ENCODE measurements at places on chromosomes 2 and 18.

GRCh38 chr2:98821629-98822135 is 90.8 kb upstream of the MGAT4A start:
- DNase-seq = no peak

DNA sequence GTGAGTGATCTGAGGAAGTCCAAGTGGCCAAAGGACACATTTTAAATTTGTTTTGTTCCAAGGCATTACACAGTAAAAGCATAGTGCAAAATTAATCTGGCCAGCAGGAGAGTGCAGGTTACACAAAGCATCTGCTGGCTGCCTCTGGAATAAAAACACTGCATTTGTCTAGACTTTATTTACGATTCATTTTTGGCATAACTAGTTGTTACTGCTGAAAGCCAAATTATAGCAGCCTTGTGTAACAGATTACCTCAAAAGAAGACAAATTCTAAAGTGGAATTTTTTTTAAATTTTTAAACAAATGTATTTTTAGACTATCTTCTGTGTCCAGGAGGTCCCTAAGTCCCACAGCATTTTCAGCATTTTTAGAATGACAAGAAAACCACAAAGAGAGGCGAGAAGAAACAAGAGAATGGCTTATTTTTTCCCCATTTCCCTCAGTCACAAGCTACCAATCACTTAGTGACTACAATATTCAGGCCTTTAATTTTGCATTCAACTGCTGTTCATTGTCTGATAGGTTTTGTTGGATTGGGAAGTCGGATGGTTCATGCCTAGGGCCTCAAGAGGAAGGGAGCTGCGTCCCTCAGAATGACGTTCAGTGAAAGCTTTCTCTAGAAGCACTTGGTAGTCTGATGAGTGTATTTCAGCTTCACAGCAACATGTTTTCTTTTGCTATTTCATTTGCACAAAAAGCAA is 46.0 kb downstream of the TMEFF2 start:
- DNase-seq = no peak

GRCh38 chr2:16746833-16747232 is 81.2 kb upstream of the CYRIA start:
- DNase-seq = no peak

- no peak for DNase-seq
Observed at GRCh38 chr18:3266062-3266608, 4.2 kb downstream of the MYL12B start.

DNA sequence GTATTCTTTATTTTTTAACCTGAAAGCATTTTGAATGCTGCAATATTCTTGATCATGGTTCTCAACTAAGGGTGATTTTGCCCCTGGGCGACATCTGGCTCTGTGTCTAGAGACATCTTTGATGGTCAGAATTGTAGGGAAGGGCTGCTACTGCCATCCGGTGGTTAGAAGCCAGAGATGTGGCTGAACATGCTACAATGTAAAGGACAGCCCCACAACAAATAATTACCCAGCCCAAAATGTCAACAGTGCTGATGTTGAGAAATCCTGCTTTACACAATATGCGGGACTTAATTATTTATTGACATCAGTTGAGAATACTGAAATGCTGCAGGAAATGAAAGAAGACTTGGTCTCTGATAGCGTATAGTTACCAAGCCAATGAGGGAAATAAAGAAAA is 37.5 kb upstream of the SERPINB2 start:
- DNase-seq = peak; percentile 84

- no peak for DNase-seq
Observed at GRCh38 chr2:229726643-229727042, 12.3 kb upstream of the DNER start.

DNA sequence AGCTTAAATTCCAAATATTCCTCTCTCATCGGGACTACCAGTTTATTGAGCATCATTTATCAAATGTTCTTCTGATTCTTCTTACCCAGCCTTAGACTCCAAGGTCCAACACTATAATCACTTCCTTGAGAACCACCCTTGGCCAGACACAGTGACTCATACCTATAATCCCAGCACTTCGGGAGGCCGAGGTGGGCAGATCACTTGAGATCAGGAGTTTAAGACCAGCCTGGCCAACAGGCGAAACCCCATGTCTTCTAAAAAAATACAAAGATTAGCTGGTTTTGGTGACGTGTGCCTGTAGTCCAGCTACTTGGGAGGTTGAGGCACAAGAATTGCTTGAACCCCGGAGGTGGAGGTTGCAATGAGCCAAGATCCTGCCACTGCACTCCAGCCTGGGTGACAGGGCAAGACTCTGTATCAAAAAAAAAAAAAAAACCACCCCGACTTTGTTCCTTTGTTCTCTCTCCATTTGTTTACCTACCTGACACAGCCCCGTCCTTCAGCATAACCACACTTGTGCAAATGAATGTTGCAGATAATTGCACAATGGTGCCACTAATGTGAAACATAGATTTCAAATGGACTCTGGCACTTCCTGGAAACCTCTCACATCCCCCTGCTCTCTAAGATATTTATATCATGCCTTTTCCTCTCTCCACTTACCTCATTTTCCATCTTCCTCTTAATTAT is 38.9 kb upstream of the LPIN2 start:
- no peak for DNase-seq

GRCh38 chr2:133177196-133177595 is 391.1 kb downstream of the NCKAP5 start:
- no peak for DNase-seq

DNA sequence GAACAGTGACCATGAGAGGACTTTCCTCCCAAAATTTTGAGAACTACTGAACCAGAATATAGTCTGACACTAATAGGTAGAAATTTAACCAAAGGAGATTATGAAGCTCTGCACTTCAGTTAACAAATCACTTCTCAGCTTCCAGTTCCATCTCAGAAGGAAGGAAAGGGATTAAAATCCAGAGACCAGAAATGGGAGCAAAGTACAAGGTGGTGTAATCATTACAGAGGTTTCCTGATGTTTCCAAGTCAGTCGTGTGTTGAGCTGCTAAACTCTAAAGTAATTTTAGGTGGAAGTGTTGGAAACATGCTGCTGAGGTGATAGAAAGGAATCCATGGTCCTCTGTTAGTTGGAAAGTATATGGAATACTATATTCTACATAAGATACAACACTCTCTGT is 10.8 kb downstream of the TYMS start:
- no peak for DNase-seq

DNA sequence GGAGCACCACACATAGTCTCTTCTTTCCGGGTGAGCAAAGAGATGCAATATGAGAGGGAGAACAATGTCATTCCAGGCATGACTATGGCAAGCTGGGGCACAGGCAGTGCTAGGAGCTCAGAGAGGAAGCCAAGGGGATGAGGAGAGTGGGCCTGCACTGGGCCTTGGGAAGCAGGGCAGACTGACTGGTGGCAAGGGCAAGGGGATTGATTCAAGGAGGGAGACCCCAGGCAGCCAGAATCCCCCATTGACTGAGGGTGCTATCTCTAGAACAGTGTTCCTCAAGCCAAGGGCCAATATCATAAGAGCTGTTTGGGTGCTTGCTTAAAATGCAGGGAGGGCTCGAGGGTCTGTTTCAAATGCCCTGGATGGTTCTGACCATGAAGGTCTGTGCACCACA is 36.1 kb downstream of the MARCO start:
- DNase-seq = no peak

DNA sequence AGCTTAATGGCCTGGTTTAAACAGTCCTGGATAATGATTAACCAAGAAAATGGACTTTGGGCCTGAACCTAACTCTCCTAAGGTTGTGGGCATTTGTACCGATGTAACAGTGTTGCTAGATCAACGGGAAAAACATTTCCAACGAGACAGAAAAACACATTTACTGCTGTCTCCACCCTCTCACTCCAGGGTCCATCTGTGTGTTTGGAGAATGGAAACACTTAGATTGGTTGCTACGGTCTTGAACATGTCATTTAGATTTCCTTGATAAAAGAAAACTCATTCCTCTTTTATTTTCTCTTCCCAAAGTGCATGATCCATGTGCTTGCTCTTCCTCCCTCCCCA is 88.0 kb downstream of the SOCS6 start:
- DNase-seq = no peak

- DNase-seq = no peak
Observed at GRCh38 chr18:75016025-75016717, 192.8 kb downstream of the PTGR3 start.

- no peak for DNase-seq
Observed at GRCh38 chr2:159926695-159927094, 128.7 kb upstream of the CD302 start.

DNA sequence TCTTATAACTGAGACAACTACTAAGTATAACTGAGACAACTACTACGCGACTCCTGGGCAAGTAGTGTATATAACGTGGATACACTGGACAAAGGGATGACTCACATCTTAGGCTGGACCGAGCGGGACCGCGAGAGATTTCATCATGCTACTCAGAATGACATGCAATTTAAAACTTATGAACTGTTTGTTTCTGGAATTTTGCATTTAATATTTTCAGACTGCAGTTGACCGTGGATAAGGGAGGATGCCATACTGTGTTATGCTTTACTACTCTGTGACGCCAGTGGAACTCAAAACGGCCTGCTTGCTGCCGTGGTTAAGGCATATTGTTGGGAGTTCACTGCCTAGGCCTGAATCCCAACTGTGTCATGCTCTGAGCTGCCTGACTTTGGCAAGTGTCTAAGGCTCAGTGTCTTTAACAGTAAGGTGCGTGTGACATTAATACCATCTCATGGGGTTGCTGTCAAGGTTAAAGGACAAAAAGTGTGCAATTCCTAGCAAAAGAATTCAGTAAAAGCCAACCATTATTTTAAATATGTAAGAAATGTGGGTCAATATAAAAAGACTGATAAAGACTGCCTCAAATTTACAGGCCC is 64.6 kb downstream of the BMP10 start:
- no peak for DNase-seq

DNA sequence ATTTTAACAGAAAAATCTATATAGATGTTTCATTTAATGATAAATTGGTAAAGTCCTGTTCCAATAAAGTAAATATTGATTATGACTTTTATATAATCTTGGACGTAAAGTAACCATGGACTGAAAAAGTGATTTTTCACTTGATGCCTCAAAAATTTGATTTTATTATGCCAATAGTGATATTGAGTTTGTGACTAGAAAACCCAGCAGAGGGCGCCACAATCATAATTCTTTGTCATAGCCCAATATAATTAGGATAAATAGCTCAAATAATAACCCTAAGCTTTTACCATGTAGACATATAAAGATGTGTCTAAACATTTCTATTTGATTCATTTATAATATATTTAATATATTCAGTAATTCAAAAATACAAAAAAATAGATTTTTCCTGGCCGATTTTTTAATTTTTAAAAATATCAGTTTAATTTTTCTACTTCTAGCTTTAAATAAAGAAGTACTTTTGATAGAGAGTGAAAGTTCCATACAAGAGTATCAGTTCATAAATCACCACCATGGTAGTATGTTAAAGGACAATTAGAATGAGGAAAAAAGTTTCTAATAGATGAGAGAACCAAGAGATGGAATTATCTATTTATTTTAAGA is 30.7 kb downstream of the CAMKMT start:
- DNase-seq = peak; percentile 62

DNA sequence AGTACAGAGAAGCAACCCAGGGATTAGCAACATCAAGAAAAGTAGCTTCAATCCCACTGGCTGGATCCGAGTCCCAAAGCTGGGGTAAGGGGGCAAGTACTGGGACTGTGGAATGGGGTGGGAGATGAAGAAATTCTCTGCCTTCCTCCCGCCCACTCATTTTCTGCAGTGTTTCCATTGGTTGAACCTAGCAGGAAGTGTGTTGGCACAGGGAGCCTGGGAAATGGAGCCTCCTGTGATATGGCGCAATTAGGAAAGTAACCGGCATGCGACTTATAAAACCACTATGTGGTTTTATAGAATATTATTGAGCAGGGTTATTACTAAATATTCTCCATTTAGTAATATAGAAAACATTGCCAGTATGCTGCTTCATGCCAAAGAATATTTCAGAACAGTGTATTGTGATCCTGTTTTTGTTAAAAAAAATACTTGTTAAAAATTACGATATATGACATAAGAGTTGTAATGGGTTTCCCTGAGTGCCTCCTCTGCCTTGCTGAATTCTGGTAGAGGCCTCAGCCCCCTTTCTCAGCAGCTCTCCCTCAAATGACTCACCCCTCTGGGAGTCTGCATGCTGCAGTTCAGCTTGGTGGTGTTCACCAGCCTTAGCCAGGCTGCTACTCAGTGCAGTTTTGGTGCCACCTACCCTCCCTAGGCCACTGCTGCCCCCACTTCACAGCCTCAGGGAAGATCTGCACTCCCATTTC is 60.5 kb downstream of the HK2 start:
- no peak for DNase-seq

DNA sequence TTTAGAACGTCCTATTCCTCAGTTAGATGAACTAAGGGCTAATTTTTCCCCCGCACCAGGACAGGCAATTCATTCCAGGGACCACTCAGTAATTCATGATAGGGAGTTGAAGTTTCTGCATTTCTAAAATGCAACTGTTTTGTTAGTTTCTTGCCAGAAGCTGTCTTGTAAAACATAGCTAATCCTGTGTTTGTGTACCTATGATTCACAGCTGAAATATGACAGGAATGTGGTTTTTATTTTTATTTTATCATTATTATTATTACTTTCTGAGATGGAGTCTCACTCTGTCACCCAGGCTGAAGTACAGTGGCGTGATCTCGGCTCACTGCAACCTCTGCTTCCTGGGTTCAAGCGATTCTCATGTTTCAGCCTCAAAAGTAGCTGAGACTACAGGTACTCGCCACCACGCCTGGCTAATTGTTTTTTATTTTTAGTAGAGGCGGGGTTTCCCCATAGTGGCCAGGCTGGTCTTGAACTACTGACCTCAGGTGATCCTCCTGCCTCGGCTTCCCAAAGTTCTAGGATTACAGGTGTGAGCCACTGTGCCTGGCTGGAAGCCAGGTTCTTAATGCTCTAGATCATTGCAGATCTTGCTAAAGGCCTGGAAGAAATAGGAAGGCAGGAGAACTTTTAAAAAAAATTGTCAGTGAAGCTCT is 154.8 kb upstream of the FHL2 start:
- no peak for DNase-seq

GRCh38 chr18:50356036-50356945 is 18.6 kb upstream of the SKA1 start:
- DNase-seq = no peak

DNA sequence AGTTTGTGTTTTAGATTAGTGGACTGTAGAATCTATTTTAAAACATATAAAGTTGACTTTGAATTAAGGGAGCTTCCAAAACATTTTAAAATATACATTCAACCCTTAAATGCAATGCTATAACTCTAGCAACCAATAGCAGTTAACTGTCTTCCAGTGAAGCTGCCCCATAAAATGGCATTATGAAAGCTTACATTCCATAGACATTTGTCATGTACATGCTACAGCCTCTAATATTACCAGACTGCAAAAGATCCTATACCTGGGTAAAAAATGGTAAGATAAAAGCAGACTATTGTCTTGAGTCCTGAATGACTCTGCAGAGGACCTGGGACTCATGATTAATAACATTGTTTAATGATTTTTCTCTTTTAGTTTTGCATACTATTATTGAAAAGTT is 489.4 kb downstream of the LRP1B start:
- no peak for DNase-seq

Data from COR-L47 (cell line).